Activated naive CD4-positive, alpha-beta T cell (primary cell): ENCODE measurements at places on chromosomes 6 and 20.
A peak's percentile ranks its signal among the peaks of the same experiment; 100 is the strongest.

DNA sequence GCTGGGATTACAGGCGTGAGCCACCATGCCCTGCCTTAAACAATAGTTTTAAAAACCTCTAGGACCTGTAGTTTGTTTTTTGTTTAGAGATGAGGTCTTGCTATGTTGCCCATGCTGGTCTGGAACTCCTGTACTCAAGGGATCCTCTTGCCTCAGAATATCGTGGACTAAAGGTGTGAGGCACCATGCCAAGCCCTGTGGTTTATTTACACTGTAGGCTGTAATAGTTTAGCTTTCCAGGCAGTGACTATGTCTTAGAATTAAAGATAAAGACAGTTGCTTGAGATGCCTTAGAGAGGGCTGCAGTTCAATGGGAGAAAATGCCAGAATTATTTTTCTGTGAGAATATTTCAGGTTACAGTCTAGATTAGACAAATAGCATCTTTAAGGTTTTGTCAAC is 72.9 kb downstream of the SGK1 start:
- no peak for DNase-seq

DNA sequence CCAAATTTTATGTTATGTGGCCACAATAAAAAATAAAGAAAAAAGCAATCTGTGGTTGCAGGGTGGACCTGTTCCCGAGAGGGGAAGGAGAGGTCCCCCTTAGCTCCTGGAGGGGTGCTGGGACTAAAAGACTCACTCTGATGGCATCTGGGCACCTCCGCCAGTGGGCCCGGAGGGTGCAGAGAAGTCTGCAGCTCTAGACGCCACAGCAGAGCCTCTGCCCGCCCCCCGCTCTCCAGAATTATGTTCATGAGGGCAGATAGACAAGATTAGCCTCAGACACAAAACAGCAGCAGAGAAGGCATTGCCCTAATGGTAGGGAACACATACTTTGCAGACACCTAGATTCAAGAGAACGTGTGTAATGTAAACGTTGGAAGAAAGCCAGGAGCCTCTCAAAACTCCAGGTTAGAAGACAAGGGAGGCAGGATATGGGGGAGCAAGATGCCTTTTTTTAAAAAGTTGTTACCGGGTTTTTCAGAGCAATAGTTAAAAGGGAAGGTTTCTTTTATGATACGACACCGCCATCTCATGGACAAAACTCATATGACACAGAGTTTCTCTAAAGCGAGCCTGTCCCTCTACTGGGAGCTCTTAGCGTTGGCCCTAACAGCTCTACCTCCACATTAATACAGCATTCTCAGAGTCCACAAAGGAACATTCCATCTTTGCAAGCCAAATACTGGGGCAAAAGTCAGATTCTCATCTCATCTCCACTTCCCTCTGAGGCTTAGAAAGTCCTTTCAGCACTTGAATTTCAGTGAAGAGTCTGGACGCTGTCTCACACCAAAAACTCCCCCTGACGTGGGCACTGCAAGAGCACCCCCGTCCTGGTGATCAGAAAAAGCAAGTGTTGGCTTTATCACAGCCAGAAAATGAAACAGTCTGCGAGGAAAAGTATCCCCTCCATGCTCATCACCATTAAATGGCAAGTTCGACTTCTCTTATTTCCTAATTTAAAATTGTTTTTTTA is 47.2 kb downstream of the FOXF2 start:
- DNase-seq = no peak

DNA sequence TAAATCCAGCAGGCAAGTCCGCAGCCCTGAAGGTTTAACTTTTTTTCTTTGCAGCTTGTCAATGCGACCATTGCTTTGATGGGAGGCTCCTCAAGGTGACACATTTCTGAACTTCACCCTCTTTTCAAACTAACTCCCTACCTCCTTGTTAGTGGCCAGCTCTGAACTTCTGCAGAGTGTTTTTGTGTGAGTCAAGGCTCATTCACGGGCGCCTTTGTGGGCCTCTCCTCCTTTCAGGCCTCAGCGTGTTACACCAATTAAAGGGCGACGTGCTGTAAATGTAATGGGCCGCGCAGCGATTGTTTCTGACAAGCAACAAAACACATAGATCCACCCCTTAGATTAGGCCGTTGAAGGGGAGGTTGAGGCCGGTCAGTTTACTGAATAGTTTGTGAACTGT is 45.5 kb upstream of the NR2E1 start:
- no peak for DNase-seq

DNA sequence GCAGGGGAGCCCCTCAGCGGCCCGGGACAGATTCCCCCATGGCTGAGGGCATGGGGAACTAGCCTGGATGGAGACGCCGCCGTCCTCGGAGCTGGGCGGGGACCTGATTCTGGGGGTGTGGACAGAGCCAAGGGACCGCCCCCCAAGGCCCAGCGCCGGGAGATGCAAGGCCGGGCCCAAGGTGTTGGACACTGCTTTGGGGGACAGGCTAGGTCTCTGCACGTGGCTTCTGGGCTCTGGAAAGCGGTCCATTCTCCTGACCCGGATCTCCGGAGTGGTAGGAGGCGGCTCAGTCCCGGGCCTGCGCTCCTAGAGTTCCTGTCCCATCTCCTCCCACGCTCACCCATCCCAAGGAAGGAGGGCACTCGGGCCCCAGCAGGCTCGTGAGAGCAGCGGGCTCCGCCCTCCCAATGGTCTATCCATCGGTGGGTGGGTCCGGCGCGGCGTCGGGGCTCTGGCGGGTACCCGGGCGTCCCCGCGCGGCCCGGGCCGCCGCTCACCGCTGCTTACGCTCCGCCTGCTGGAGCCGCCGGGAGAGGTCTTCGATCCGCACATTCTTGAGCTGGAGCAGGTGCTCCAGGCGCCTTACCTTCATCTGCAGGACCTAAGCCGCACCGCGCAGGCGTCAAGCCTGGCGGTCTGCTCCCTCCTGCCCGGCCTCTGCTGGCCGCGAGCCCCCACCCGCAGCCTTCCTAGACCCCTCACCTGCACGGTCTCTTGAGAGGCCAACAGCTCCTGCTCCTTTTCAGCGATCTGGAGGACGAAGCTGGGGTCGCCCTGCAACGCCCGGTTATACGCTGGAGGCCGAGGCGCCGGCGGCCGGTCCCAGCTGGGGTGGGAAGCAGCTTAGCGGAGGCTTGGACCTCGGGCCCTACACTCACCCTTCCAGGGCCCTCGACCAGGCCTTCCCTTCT is 3.3 kb downstream of the SPEF1 start:
- peak; percentile 23 for DNase-seq

- no peak for DNase-seq
These were observed 84.1 kb downstream of the C6orf52 start for GRCh38 chr6:10610289-10610688.

DNA sequence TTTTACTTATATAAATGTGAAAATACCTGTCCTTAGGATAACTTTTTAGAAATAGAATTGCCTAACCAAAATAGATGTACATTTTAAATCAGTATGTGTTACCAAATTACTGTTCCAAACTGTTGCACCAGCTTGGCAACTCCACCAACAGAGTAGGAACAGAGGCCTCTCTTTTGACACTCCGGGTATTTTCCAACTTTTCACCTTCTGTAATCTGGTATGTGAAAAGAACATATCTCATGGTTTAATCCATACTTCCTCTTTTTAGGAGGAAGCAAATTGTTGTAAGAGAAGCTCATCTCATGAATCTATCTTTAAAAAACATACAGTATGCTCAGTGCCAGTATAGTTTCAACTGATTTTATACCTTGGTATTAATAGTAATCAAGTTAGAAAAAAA is 24.9 kb downstream of the RNF144B start:
- DNase-seq = no peak

DNA sequence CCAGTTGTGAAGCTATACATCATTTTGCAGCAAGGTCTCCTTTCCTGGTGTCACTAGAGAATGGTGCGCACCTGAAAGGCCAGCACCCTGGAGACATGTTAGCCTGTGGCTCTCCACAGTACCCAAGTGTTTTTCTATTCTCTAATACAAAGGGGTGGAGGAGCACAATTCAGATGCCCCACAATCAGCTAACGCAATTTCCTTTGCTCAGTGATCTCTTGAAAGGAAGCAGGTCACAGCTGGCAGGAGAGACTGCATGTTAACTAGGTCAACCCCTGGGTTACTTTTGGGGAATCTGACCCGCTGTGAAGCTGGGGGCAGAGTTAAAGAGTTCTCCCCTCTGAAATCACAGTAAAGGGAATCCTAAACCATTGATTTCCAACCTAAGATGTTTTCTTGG is 92.5 kb downstream of the B3GAT2 start:
- DNase-seq = no peak

GRCh38 chr6:46378882-46379416 is 112.3 kb downstream of the RCAN2 start:
- DNase-seq = no peak

- DNase-seq = no peak
These were observed 129.7 kb upstream of the PHACTR1 start for GRCh38 chr6:12586721-12587480.

- no peak for DNase-seq
These were observed 58.7 kb downstream of the AGPAT4 start for GRCh38 chr6:161215193-161215592.

- no peak for DNase-seq
These were observed 780 bp downstream of the TFAP2A start for GRCh38 chr6:10413850-10414738.

GRCh38 chr6:148928811-148929210 is 182.0 kb downstream of the UST start:
- no peak for DNase-seq

- no peak for DNase-seq
These were observed 469.7 kb downstream of the PKHD1 start for GRCh38 chr6:51617751-51618150.

- DNase-seq = no peak
These were observed 361.0 kb downstream of the CD83 start for GRCh38 chr6:14478381-14479225.

DNA sequence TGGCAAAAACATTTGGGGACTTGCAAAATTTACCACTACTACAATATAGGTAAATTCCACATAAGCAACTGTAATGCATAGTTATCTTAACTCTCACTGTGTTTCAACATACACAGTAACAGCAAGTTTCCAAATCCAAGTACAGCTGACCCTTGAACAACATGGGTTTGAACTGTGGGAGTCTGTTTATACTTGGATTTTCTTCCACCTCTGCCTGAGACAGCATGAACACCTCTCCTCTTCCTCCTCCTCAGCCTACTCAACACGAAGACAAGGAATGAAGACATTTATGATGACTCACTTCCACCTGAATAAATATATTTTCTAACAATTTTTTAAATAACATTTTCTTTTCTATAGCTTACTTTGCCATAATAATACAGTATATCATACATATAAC is 25.6 kb downstream of the MAN1A1 start:
- DNase-seq = no peak

GRCh38 chr6:111770263-111771093 is 102.8 kb downstream of the FYN start:
- DNase-seq = no peak

DNA sequence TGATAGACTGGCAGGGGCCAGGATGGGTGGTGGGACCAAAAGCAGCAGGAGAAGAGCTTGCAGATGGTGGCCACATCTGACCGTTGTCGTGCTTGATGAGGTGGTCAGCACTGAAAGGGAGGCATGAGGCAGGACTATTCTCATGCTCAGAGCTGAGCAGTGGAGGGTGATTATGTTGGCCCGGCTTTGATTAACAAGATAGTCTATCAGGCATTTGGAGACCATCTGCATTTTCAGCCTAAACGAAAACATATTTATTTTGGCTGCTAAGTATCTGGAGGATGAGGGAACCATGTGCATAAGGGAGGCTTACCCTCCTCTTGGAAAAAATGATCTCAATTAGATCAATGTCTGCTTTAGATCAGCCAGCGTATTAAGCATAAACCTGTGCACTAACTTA is 141.6 kb upstream of the KCNK16 start:
- DNase-seq = no peak

DNA sequence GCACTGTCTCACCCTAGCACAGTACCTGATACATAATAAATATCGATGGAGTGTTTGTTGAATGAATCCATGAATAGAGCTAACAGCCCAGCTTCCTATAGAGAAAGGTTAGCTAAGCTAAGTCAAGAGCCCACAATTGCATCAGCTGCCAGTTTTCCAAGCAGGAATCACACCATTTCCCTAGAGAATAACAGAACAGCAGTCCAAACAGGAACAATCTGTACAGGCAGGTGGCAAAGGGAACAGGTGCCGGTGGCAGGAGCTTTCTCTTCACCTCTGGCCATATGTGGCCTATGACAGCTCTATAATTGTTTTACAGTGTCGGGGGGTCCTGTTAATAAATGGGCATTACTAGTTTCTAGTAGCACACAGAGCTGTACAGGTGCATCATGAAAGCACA is 38.8 kb downstream of the ISM1 start:
- no peak for DNase-seq

DNA sequence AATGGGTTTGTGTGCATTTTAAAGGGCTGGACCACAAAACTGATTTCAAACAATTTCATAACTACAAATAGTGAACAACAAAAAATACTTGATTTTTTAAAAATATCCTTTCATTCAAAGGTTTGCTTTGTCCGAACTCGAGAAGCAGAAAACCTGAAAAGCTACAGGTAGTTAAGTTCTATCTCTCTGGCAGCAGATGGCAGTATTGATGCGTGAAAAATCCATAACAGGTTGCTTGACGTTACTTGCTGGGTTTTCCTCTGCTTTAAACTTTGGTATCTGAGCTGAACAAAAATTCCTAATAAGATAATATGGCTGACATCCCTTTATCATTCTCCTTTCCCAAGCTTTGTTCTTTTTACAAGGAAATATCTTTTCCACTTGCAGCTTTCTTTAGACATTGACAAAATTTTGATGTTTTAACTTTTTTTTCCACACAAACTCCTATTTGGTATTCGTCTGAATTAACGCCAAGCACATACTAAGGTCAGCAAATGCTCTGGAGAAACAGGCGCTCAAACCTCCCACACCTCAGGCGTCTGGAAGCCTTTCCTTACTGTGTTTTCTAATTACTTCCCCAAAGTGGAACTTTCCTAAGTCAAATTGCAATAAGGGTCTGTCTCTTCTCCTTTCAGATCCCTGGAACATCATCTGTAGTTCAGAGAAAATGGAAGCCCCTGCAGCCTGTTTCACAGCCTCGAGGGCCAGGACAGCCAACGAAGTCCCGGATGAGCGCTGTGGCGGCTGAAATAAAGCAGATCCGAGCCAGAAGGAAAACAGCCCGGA is 50.3 kb upstream of the GFRAL start:
- no peak for DNase-seq

GRCh38 chr6:137926207-137926731 is 59.2 kb downstream of the TNFAIP3 start:
- DNase-seq = no peak

DNA sequence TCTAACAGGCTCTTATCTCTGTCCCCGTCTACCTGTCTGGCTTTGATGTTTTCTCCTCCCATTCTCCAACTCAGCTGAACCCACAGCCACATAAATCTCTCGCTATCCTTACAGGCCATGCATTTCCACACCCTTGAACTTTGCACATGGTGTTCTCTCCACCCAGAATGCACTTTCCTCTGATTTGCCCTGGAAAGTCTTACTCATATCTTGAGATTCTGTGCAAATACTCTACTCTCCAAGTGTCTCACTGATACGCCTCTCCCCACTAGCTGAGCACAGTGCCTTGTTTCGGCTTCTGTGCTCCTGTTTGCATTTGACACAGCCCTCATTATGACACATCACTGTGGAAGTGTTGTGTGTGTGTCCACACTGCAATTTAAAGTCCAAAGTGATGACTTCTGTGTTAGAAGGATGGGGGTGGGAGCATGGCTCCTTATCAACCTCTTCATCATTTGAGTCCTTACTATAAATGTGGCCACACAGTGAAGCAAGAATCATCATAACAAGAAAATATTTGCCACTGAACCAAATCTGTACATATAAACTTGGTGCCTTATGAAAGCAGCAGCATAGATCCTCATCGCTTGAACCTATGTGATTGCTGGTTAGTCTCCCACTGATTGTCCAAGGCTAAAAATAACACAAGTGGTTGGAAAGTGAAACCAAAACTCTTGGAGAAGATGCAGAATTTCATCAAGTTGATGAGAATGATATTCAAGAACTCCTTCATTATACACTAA is 5.5 kb upstream of the PRELID3B start:
- DNase-seq = no peak
